ENCODE measurements at places on chromosomes 12 and 14. TPM values are rescaled to one million over a fixed set of nuclear protein-coding genes. Genes with fewer than 3 reads are reported as not detected.

DNA sequence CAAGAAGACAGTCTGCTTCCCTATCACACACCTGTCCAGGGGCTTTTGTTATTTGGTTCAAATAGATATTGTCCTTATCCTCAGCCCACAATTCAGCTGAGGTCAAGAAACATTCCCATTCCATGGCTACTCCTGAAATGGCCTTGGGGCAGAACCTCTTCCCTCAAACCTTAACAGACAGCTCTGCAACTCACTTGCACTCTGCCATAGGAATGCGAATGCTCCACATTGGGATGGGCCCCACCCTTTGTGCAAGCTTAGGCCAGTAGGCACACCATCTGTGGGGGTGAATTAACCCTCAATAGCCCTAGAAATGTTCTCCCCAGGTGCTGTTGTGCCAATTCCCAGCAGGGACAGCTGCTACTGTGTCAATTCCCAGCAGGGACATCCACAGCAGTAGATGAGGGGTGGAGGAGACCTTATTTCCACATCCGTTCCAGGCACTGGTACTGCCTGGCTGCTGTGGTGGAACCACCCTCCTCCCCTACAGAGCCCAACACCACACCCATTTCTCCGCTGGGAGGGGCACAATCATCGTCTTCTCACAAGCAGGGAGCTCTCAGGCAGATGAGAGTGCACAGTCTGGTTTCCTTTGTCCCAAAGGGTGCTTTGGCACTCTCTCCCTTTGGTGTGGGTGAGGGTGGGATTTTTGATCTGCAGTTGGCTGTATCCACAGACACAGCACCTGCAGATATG, 42.3 kb upstream of the GLIPR1 start:
- no peak for DNase-seq

GRCh38 chr12:27343255-27344000, 10.8 kb downstream of the BMAL2 start:
- no peak for DNase-seq

GRCh38 chr12:84922693-84923092, 10.1 kb upstream of the SLC6A15 start:
- DNase-seq, result no peak

Gene C12orf50
- total RNA-seq, result 0.12 TPM

- no peak for DNase-seq
Measured at GRCh38 chr14:22122227-22122818, 448.7 kb upstream of the OR4E1 start.

- no peak for DNase-seq
Measured at GRCh38 chr14:66268802-66269334, 217.3 kb upstream of the CCDC196 start.

- DNase-seq, result no peak
Measured at GRCh38 chr14:31967669-31967975, 109.5 kb upstream of the ARHGAP5 start.

All from activated B cell treated with CpG ODN at 0.5 μM for 24 hours (primary cell).